ENCODE measurements at places on chromosomes 7 and 10. TPM values are rescaled to one million over a fixed set of nuclear protein-coding genes. Genes with fewer than 3 reads are reported as not detected.
A peak's percentile ranks its signal among the peaks of the same experiment; 100 is the strongest.

CACNA2D1 gene
- total RNA-seq, result not detected

KCNIP2 gene
- 3.1 TPM for total RNA-seq

DNA sequence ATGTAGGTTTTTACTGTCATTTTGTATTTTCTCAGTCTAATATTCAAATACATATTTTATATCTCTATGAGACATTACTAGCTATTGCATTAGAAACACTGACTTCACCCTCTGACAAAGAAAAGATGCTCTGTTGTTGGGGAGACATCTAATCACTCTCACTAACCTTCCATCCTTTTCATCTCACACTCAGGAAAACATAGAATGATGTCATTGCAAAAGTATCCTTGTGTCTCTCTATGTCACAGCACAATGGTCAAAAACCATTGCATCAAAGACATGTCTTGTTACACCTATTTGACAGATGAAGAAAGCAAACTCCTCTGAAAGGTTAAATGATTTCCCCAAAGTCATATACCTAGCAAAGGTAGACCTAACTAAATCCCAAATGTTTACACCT is 231.3 kb upstream of the PTN start:
- no peak for DNase-seq

DNA sequence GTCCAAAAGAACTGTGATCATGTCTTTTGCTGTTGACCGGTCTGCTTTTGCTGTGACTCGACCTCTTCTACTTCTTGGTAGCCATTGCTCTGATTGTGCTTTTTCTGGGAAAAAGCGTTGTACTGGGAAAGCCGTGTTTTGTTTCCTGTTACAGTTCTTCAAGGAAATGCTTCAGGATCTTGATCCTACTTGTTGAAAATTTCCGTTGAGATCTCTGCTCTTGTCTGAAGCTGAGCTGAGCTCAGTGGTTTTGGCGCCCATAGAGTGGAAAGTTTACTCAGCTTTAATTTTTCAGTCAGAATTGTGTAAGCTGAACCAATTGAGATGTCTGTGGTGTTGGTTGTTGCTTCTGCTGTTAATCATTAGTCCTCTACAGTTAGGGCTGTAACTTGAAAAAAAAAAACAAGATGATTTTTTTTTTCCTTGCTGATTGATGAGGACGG is 302.2 kb downstream of the CCDC3 start:
- DNase-seq, result no peak

DNA sequence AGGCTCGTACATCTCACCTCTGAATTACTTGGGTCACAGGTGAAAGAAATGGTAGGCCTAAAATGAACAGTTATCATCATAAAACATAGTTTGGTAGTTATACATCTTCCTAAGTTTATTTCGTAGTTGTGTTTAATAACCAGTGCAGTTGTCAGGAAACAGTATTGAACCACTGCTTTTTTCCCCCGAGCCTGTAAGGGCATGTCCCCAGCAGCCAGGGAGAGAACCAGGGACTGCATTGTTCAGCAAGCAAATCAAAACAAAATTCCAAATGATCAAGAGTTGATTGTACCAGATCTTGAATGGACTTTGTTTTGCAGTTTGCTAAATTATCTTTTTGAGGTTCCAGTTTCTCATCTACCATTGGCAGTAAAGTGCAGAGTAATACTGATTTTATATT is 2.4 kb downstream of the EIF4H start:
- no peak for DNase-seq

GRCh38 chr7:38660427-38661099 is 29.4 kb upstream of the AMPH start:
- no peak for DNase-seq

DNA sequence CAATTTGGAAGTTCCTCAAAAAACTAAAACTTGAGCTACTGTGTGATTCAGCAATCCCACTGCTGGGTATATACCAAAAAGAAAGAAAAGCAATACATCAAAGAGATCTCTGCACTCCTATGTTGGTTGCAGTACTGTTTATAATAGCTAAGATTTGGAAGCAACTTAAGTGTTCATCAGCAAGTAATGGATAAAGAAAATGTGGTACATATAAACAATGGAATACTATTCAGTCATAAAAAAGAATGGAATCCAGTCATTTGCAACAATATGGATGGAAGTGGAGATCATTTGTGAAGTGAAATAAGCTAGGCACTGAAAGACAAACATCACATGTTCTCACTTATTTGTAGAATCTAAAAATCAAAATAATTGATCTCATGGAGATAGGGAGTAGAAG is 16.5 kb upstream of the IMMP2L start:
- DNase-seq, result no peak

DNA sequence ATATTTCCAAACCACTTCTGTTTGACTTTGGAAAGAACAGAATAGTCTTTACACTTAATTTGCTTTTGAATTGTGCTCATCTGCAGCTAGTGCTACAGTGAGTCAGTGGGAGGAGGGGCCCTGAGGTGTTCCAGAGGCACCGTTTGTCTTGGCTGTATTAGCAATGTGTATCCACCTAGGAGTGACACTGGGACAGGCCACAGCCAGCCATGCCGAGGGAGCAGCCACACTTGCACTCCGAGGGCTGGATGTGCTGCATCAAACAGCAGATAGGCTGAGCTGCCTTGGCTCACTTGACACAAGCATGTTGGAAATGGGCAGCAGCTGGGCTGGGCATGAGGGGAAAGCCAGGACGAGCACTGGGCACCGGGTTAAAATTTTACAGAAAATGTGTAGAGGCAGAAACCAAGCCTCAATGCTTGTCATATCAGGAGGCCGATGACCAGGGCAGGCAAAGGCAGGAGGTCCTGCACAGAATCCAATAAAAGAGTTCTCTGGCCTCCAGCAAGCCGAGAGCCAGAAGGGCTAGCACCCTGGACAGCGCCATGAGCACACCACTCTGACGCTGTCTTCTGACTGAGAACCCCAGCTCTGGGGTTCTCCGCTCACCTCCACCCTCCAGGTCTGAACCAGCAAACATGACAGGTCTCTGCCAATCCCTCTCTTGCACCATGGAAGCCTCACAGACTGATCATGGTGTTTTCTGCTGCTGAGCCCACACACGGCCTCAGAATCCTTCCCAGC is 163.3 kb downstream of the GRID1 start:
- peak; percentile 42 for DNase-seq

DNA sequence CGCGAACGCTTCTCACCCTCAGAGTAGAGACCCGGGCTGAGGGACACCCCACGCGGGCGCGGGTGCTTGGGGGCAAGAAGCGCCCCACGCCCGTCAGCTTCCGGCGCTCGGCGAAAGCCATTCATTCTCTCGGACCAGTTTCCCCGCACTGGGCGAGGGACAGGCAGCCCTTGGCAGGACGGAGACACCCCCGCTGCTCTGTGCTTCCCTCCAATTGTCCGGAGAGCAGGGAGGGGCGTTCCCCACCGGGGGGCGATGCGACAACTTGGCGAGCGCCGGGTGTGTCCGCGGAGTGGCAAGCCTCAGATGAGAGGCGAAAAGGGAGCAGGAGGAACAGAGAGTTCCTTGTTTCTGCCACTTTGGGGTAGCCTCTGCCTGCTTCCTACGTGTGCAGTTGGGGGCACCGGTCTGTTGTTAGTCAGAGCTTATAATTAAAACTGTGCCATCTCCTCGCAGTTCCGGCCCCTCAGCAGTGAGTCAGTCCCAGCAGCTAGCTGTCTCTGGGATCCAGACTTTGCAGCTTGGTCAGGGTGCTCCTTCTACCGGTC is 1.7 kb downstream of the GPR158 start:
- no peak for DNase-seq

DNA sequence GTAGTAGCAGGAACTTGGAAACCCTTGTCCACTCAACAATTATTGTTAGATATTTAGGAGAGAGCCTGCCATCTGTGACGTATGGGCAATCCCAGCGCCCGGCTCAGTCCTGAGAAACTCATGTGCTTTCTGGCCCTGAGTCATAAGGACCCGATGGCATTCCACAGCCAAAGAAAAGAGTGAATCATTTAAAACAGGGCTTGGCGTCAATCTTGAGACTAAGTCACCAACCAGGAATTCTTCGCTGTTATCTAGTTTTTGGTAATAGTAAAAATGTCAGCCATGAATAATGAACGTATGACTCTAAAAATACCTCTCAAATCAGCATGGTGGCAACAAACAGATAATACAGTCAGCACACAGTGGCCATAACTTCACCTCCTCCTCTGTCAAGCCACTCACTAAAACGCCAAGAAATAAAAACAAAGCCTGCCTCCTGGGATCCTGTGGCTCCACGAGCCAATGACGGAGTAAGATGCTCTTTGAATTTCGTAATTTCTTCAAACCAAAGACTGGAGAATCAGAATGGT is 140.8 kb downstream of the ADAM12 start:
- no peak for DNase-seq

GRCh38 chr10:33332183-33333065 is 2.0 kb downstream of the NRP1 start:
- DNase-seq, result no peak
